ENCODE measurements at places on chromosomes 13 and 19. TPM values are rescaled to one million over a fixed set of nuclear protein-coding genes. Genes with fewer than 3 reads are reported as not detected.
A peak's percentile ranks its signal among the peaks of the same experiment; 100 is the strongest.

DNA sequence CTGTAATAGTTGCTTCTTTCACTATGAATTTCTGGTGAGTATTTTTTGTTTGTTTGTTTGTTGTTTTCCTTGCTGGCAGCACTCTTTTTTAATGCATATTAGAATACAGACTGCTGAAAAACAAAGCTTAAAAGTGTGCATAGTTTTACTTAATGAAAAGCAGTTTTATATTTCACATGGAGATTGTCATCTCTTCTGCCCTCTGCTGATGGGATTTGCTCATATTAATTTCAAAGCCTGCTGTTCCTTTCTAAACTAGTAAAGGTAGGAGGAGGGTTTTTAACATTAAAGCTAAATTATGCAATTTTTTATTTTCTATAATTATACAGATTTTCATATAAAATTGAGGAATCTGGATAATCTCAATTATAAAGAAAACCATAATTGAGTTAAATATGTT, 692.6 kb upstream of the SLITRK1 start:
- DNase-seq = no peak

- no peak for DNase-seq
Observed at GRCh38 chr19:13790354-13790753, 4.9 kb upstream of the ZSWIM4 start.

- no peak for DNase-seq
Observed at GRCh38 chr13:98916403-98916802, 61.5 kb downstream of the DOCK9 start.

DNA sequence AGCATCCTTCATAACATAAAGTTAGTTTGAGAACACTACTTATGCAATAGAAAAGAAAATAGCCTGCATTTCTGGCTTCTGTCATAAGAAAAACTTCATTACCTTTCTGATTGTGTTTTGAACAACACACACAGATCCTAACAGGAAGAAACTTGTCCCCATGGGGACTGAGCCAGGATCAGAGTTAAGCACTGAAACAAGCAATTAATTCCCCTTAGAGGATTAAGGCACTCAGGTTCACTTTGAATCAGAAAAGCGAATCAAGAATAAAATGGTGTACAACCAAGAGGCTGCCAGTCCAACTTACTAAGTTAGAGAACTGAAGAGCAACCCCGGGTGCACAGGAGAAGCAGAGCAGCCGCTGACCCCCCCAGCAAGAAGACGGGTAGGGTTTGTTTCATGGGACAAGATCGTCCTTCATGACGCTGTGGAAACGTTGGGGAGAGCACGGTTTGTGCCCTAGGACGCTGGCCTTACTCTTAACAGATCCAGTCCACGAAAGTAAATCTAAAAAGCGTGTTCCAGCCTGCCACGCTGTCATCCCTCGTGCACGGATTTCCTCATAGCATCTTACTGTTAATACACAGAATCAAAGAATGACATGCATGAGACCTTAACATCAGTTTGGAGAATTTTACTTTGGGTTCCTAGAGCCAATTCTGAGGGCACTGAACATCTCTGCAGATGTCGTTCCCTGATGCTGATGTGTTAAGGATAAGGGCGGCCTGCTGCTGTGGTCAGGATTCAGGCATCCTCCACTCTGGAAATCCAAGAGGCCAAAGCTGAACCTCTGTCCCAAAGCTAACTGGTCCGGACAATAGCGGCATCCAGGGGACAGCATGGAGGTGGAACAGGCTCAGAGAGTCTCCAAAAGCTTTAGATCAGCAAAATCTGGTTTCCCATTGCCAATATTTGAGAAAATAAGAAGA, 46.4 kb downstream of the GGACT start:
- DNase-seq = no peak

DNA sequence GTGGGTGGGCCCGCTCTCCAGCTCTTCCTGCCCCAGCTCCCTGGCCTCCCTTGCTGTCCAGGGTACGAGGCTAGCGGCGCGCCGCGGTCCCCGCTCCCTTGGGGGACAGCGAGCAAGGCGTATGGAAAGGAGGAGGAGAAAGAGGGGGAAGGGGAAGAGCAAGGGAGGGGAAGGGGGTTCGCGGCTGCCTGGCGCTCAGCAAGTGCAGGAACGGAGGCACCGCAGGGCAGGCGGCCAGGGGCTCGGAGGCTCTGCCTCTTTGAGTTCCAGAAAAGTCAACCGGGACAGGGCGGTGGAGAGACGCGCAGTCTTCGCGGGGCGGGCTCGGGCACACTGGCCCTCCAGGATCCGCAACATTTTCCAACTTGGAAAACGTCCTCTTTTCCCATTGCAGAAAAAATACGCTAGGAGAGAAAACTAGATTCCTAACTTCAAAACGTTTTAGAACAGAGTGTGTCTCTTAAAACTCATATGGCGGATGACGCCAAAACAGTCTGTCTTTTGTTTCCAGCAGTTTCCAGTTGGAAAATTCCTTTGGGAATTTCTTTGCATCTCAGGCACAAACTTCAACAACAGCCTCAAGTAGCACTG, 23.1 kb upstream of the TNFRSF19 start:
- DNase-seq = peak; percentile 16

The LGI4 gene
- 1.6 TPM for total RNA-seq

The RAB20 gene
- total RNA-seq = 23.1 TPM

The MIR17HG gene
- 7.5 TPM for total RNA-seq

The KIR2DL1 gene
- total RNA-seq = not detected
